Stimulated activated CD4-positive, alpha-beta T cell treated with anti-CD3 and anti-CD28 coated beads, Interleukin-12 subunit alpha, Interleukin-12 subunit beta, amount 100 ng/mL, for 24 hours (primary cell): ENCODE measurements at places on chromosomes 7 and 10.

DNA sequence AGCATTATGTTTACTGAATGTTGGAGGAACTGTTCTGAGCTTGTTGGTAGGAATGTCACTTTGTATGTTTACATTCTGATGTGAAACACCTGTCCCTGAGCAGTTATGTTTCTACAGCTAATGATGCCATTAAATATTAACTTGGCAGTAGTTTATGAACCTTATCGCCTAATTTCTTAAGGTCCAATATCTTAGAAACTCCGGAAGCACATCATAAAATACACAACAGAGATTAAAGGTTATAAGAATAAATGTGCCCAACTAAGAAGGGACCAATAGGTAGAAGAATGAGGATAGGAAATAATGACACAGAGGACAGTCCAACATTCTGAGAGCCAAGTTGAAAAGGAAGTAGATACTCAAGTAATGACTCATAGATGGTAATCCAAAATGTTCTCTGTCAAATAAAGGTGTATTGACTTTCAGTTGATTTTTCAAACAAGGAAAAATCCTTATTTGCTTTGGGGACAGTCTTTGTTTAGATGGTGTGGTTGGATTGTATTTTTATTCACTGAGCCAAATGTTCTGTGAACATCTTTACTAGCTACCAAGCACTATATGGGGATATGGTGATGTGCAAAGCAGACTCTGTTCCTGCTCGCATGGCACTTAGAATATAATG is 31.9 kb downstream of the LCOR start:
- no peak for DNase-seq

DNA sequence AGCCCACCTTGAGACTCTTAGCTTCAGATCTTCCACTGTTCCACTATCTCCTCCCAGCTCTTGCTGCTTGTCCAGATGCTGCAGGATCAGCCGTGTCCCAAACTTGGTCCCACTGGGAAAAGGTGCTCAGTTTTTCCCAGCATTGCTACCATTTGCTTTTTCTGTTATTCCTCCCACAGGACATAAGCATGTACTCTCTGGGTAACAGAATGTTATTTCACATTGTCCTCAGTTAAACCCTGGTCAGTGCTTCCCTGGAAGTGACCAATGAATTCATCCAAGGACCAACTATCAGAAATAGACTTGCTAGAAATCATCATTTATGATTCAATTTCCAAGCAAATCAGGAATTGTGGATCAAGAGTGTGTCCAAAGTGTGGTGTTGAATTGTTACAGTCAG is 179.2 kb upstream of the ZNF32 start:
- no peak for DNase-seq

DNA sequence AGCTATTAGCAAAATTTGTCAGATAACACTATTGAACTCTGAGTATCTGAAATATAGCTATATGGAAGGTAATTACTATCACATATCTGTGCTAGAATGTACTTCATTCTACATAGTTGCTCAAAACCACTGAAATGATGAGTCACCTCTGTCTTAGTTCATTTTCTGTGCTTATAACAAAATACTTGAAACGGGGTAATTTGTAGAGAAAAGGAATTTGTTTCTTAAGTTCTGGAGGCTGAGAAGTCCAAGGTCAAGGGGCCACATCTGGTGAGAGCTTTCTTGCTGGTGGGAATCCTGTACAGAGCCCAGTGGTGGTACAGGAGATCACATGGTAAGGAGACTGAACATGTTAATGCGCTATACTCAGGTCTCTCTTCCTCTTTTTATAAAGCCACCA is 41.9 kb upstream of the TNKS2 start:
- DNase-seq = no peak

DNA sequence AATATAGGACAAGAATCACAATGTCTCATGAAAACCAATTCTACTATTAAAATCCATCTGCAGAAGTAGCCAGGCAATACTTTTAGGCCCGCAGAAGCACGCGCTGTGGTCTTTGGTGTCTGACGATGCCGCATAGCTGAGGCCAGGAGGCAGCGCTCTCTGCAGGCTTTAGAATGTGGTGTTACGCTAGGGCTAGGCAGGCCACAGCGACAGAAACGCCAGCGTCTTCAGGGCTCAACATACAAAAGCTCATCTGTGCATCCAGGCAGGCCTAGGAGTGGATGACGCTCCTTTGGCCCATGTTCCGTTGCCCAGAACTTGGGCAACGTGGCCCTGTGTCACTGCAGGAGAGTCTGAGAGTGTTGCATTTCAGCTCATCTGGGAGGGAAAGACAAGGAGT is 601.1 kb upstream of the FOXK1 start:
- DNase-seq = no peak

DNA sequence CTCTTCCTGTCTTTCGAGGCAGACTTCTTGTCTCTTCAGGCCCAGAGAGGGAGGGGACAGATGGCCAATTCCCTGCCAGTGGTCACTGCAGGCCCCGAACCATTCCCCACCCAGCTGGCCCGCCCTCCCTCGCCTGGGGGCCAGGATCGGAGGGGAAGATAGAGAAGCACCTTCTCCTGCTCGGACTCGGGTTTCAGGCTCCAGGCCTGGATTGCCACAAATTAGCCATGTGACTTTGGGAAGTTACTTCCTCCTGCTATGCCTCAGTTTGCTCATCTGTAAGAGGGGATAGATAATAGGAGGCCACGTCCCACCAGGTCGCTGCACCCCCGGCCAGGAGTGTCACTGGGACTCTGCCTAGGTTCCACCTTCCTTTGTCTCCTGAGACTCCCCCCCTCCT is 24.8 kb upstream of the PPP2R2D start:
- DNase-seq = no peak

DNA sequence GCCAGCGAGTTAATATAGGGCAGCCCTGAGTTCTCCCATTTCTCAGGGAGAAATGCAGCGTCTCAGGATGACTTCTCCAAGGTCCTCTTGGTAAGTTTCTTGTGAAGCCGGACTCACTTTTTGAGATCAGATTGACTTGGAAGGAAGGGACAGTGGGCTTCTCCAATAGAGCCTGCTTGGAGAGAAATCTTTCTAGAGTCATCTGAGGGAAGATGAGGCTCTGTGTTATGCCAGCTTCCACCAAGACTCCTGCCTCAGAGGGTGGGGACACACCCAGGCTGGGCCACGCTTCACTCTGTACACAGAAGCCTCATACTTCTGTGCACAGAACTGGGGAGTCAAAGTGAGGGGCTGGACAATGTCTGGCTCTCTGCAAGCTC is 5.6 kb downstream of the C10orf105 start:
- no peak for DNase-seq

GRCh38 chr7:107495516-107495915 is 25.7 kb downstream of the GPR22 start:
- DNase-seq = no peak

DNA sequence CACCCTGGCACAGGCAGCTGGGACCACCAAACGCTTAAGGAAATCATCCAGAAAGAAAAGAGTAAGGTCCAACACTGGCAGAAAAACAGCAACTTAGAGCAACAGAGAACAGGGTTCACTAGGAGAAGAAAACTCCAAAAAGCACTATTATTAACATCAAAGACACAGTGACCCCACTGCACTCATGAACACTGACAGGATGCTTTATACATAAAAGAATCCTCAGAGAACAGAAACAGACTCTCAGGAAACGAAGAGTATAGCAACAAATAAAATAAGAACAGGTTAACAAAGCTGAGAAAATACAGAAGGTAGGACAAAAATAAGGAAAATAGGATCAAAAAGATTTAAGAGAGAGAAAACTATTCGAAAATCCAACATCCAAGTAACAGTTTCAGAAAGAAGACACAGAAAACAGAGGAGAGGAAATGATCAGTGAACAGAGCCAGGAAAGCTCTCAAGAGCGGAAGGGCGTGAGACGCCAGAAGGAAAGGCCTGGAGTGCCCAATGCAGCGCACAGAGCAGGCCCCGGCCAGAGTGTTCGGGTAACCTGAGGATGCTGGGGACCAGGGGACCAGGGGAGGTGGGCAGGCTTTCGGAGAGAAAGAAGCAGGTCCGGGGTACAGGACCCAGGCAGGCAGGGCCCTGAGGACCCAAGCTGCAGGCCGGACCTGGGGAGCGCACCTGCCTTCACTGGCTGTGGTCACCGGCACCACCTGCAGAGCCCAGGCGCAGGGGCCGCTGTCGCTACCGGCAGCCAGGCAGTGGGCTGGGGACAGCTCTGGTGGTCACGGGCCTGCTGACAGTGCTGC is 258.2 kb downstream of the MAD1L1 start:
- DNase-seq = no peak

DNA sequence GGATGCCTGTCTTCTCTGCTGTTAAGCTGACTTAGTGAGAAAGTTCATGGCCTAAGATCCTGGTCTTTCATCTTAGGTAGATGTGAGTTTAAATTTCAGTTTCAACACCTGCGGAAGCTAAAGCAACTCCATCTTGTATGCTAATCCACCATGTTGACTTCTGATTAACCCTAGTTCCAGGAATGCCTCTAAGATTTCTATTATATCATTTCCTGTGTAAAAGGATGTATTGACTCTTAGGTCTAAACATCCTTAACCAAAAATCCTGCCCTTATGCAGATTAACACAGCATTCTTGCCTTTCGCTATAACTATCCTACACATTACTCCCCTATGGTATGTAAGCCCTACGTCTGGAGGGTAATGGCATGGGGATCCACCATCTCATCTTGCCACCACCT is 94.4 kb upstream of the CCDC6 start:
- DNase-seq = no peak
